ENCODE measurements at places on chromosomes 6 and 20. TPM values are rescaled to one million over a fixed set of nuclear protein-coding genes. Genes with fewer than 3 reads are reported as not detected.

CAP2 gene
- total RNA-seq: 2.5 TPM

LINC00237 gene
- total RNA-seq: not detected

IL17F gene
- total RNA-seq: not detected

RSPH4A gene
- 0.50 TPM for total RNA-seq

TRIM15 gene
- total RNA-seq: 1.6 TPM

REM1 gene
- total RNA-seq: 0.17 TPM

DNA sequence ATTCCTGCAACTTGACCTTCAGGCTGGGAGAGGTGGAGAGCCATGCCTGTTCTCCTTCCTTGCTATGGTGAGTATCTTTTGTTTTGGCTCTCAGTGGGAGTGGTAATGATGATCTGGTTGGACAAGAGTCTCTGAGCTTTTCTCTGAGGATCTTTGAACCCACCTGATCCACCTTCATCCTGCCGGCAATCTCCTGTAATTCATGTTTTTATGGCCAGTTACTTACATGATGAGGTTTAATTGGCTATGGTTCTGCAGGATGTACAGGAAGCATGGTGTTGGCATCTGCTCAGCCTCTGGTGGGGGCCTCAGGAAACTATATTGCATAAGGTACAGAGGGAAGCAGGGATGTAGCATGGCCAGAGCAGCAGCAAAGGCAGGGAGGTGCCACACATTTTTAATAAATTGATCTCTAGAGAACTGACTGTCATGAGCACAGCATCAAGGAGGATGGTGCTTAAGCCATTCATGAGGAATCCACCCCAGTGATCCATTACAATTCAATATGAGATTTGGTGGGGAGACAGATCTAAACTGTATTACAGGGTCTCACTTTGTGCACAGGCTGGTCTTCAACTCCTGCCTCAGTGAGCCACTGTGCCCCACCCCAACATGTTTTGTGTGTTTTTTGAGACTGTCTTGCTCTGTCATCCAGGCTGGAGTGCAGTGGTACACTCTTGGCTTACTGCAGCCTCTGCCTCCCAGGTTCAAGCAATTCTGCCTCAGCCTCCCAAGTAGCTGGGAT is 10.0 kb downstream of the HSPA1B start:
- no peak for DNase-seq

- DNase-seq: no peak
These were observed 62.9 kb downstream of the TRMT6 start for GRCh38 chr20:5887386-5887785.

DNA sequence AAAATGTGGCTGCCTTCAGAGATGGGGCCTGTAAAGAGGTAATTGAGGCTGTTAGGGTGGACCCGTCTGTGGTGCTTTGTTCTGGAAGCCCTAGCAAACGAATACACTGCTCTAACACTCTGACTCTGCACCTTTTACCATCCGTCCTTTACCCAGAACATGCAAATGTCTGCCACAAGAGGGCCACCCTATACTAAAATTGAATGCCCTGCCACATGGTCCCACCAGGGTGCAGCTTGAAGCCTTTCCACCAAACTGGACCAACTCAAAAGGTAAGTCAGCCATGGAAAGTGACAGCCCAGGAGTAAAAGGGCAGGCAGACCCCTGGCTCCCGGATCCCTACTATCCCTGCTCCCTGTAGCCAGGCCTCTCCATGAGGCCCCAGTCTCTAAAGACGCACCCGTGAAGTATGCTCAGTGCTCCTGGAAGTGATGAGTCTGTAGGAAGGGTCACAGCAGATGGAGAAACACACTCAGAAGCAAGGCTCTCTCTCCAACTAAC is 5.8 kb upstream of the BFSP1 start:
- peak; percentile 58 for DNase-seq

DNA sequence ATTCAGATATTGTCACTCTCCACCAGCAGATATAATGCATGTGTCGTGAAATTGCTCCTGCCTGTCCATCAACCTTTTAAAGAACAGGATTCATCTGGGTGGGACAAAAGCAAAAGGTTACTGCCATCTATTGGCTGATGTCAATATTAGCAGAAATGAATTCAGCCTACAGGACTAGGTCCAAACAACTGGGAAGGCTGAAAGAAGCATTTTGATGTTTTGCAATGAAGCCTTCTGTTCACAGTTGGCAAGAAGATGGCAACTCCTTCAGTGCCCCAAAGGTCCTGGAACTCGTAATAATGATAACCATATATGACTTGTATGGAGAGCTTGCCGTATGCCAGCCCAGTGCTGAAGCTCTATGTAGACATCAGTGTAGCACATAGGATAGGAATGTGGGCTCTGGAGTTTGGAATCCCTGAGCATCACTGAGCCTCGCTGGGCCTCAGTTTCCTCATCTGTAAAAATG is 7.5 kb downstream of the BCAS1 start:
- no peak for DNase-seq

- no peak for DNase-seq
These were observed 414.3 kb downstream of the SAMD5 start for GRCh38 chr6:147922799-147923198.

DNA sequence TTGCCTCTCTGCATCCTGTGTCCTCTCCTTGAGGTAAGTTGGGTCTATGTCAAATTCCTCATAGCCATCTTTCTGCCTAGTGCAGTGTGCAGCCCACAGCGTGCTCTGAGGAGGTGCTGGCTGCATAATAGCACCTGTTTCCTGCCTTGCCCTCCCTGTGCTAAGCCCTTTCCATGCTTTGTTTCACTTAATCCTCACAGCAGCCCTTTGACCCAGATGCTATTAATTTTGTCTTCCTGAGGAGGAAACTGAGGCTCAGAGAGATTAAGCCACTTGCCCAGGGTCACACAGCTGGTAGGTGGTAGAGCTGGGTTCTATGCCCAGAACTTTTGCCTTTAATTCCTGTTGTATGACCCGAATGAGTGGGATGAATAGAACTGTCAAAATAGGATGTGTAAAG is 13.5 kb downstream of the FAM83D start:
- no peak for DNase-seq

DNA sequence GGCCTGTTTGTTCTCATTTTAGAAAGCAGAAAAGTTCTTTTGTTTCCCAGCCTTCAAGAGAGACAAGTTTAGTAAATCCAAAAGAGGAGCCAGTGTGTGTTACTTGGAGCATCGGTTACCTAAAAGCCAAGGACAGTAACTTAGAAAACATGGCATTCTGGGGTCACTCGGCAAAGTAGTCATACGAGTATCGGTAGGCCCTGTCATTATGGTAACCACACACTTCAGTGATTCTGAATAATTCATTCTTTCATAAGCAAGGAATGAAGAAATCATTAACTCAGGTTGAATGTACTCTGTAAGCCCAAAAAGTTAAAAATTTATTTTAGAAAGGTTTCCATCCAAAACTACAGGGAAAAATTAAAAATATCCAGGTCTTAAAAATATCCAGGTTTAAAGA is 34.0 kb downstream of the CNKSR3 start:
- no peak for DNase-seq

GRCh38 chr20:47236639-47236900 is 119.9 kb downstream of the ZMYND8 start:
- no peak for DNase-seq

DNA sequence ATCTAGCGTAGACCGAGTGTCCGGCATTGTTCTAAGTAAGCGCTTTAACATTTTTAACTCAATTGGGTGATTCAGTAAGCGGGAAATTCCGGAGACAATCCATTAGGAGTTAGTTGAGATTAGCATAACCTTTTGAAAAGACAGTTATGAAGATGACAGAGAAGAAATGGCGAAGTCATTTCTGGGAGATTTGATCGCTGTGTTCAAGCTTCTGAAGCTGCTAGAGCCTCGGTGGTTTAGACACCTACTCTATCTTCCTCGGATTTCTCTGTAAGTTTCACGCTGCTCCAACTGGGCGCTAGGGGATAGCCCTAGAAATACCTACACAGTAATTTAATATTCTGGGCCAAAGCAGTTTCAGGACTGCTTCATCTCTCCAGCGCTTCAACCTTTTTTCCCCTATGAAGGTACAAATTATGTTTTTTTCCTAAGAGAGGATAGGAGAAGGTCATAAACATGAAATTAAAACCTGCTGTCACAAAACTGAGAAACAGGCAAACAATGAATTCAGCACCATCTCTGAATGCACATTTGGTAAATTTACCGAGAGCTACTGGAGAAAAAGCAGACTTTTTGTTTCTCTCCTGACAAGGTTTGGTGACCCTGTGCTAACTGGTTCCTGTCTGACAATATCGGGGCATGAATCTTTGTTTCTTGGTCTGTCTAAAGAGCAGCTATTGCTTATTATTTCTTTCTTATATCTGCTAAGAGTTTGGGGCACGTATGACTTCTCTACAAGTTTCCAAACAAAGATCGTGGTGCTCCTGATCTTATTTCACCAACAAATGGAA is 22.4 kb downstream of the ZNF311 start:
- no peak for DNase-seq

- DNase-seq: peak; percentile 52
These were observed 862 bp downstream of the UCKL1 start for GRCh38 chr20:63955281-63955826.

DNA sequence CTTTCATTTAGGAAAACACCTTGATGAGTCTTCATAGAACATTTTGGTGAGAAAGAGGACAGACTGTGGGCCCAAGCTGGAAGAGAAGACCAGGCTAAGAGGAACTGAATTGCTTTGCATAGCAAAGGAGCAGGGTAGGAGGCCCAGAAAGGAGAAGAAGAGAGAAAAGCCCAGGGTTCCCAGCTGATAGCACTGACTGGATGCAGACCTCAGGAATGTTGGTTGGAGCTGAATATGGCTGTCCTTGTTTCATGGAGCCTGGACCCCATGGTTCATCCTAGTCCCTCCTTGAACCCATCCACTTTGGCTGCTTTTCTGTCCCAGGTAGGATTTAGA is 18.0 kb upstream of the ZFAND3 start:
- DNase-seq: no peak

Measured in liver (tissue), 10 donors.